ENCODE measurements at places on chromosomes 5 and 9. TPM values are rescaled to one million over a fixed set of nuclear protein-coding genes. Genes with fewer than 3 reads are reported as not detected.

DNA sequence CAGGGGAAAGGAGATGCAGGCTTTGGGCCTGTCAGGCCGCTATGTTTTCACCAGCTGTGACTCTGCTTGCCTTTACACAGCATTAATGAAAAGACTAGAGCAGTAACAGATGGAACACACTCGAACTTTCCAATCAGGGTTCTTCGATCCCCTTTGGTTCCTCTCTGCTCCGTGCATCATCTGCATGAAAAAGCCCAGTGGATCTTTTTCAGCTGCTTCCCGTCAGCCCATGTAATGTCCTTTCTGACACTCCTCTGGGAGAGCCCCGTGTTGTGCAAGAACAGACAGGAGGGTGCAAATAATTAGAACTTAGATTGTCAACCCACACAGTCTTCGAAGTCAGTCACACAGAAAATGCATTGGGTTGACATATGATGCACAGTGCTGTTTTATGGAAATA lies 448.9 kb upstream of the ZNF462 start:
- no peak for DNase-seq

GRCh38 chr5:179256328-179257175 lies 88.7 kb downstream of the ADAMTS2 start:
- no peak for DNase-seq

DNA sequence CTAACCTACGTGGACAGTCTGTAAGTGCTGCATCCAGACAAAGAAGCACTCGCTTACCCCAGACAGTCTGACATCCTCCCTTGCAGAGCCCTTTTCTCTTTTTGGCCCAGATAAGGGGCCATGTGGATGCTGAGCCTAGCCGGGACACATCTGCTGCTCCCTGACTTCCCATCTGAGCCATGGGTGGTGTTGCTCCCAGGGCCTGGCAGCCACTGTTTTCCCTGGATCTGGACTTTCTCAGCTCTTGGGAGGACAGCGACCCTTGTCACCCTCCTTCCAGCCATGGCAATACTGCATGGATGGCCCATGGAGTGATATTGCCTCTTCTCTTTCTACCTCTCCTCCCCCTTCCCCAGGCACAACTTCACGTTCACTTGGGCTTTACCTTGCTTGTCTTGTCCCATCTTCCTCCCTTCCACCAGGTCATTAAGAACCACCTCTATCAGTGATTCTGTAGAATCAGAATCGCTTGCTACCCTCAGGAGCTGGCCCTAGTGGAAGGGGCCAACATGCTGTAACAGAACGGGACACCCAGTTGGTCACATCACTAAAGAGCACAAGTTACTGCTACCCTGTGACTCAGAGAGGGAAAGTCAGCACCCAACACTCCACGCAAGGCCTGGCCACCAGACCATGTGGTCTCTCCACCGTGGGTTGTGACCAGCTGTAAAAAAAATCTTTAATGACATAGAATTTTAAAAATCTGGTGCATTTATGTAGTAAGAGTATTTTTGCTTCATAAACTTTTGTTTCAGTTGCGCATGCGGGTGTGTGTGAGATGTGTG lies 4.4 kb downstream of the NEURL1B start:
- no peak for DNase-seq

- no peak for DNase-seq
Measured at GRCh38 chr9:126036881-126037291, 289.7 kb downstream of the PBX3 start.

DNA sequence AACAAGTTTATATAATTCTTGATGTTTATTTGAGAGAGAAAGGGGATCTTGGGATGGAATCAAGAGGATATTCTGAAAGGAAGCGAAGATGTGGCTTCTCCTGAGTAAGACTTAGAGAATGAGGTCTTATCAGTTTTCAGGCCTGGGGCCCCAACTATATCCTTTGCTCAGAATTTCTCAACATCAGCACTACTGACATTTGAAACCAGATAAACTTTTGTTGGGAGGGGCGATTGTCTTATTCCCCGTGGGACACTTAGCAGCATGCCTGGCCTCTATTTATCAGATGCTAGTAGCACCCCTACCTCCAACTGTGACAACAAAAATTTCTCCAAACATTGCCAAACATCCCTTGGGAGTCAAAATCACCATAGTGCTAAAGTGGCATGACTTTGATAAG lies 567.7 kb downstream of the MAT2B start:
- DNase-seq, result no peak

DNA sequence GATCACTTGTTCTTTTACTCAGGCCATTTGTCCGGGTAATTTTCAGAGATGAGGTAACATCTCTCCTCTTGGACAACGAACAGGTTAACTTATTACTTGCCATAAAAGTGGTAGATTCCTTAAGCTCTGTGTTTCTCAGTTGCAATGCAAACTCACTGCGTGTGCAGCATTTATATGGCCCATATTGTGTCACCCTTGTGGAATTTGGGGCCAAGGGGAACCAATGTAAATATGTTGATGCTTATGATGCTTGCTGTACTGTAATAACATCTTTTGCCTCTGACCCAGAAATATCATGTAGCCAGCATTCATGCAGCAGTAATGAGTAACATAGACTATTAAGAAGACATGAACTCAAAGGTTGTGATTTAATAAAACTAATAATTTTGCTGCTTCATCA lies 175.8 kb downstream of the ADAMTS6 start:
- DNase-seq, result no peak

DNA sequence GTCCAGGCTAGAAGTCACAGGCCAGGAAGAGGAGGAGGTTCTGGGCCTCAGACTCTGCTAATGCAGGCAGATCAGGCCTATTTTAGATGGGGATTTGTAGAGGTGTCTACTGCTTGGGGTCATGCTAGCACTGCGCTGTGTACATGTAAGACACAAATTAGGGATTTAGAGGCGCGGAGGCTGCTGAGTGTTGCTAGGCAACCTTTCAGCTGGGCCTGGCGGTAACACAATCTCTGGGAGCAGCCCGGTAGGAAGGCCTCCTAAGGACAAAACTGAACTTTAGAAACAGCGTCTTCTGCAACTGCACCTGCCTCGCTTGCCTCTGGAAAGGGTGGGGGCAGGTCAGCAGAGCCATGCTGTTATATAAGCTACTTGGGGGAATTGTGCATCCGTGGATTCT lies 147.9 kb downstream of the MACROH2A1 start:
- no peak for DNase-seq

DNA sequence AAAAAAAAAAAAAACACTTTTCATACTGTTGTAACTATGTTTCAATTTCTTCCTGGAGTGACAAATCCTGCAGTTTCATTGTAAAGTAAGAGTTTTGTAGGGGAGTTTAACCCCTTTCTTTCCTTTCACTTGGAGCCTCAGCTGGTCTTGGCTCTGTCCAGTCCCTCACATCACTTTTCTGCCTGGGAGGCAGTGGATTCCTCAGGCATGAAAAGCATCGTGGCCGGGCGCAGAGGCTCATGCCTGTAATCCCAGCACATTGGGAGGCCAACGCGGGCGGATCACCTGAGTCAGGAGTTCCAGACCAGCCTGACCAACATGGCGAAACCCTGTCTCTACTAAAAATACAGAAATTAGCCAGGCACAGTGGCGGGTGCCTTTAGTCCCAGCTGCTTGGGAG lies 45.6 kb upstream of the MYO10 start:
- DNase-seq, result no peak

- DNase-seq, result no peak
Measured at GRCh38 chr5:166992108-166992507, 1299.3 kb upstream of the WWC1 start.

- DNase-seq, result no peak
Measured at GRCh38 chr5:39080597-39081204, 6.5 kb upstream of the RICTOR start.

DNA sequence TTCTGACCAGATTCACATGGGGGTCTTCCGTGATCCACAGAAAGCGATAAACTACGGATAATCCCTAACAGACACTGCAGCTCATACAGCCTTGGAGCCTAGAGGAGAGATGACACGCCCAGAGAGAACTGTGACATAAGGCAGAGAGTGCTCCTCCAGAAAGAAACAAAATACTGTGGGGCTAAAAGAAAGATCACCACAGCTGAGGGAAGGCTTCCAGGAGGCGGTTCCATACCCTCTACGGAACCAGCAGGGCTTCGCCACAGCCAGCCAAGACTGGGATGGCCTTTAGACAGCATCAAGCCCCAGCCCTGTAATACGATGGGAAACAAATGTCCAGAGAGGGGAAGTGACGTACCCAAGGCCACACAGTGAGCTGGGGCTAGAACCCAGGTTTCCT lies 19.3 kb downstream of the GPX3 start:
- DNase-seq, result peak; percentile 75

- no peak for DNase-seq
Measured at GRCh38 chr9:102862478-102862877, 132.7 kb upstream of the CYLC2 start.

DNA sequence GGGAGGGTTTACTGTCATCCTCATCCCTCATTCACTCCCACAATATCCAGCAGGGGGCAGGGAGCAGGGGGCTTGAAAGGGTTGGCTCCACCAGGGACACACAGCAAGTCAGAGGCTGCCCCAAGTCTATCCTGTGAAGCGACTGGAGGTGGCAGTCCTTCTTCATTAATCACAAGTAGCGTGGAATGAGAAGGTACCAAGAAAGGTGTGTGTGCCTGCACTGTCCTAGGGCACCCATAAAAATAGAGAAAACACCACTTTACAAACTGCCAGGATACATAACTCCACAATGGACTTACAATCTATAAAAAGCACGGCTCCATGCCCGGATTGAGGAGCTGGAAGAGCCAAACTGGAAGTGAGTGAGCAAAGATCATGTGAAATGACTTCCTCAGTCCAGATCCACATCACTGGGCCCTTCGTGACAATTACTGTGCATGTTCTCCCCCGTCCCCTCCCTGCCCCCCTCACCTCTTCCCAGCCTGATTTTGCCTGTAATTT lies 183.9 kb downstream of the SLIT3 start:
- DNase-seq, result no peak

DNA sequence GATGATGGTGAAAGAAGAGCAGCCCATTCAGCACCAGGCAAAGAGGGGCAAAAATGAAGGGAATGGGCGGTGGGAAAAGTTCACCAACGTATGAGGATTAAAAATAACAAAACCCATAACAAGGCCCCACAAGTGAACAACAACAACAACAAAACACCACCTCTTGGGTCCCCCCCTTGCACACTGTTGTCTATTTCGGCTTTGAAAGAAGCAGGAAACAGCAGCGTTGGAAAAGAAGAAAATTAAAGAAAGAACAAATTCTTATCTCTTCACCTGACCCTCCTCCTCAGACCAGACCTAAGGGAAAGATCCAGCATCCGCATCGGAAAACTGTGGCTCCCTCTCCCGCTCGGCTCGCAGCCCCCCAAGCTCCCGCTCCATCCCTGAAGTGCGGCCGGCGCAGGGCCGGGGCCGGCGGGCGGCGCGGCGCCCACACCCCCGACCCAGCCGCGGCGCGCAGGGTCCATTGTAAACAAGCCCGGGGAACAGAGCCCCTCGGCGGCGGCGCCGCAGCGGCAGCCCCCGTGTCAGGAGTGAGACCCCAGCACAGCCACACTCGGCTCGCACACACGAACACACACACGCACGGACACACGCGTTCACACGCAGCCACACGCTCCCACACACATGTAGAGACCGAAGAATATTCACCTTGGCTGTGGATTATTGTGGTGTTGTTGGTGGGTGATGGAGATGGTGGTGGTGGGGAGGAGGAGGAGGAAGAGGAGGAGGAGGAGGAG lies 535 bp downstream of the RFX3 start:
- peak; percentile 75 for DNase-seq

DNA sequence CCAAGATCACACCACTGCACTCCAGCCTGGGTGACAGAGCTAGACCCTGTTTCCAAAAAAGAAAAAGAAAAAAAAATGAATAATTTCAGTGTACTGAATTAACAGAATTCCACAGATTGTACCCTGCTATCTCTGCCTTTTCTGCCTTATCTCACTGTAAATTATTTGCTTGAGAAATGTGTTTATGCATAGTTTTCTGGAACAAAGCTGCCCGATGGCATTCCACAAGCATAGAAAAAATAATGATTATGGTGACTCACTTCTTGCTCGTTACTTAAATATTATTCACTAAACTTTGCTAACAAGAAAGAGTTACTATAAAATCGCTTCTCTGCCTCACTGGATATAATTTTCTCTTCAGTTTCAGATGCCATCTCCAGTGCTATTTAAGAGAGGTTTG lies 88.7 kb upstream of the FAM169A start:
- no peak for DNase-seq

- DNase-seq, result no peak
Measured at GRCh38 chr5:10797261-10797660, 36.2 kb upstream of the DAP start.

- peak; percentile 96 for DNase-seq
Measured at GRCh38 chr5:177116631-177117373, 16.8 kb upstream of the NSD1 start.

DNA sequence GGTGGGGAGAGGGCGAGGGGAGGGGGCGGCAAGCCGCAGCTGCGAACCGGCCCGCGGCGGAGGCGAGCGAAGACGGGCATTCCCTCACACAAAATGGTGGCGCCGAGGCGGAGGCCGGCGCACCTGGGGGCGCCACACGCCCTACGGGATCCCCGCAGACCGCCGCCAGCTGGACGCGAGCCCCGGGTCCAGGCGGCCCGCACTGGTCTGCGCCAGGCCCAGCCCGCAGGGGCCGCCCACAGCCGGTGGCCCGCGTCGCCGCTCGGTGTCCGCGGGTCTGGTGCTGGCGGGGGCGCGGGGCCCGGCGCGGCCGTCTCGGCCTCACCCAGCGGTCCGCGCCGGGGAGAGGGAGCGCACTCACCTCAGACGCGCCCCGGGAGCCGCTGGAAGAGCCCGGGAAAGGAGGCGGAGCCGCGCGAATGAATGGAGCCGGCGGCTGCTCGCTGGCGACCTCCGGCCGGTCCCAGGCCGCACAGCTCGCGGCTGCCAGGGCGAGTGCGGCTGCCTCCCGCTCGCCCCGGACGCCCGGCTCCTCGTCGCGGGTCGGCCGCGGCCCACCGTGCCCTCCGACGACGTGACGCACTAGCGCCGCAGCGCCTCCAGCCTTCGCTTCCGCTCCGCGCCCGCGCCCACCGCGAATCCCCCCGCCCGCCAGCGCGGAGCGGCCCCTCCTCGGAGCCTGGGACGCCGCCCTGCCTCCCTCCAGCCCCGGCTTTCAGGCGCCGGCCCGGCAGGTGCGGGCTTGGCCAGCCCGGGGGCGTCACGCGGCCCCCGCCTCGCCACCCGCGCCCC lies at the start of gene FAM169A:
FAM169A (minus strand) TSS at position 584 of the 792 bp plus-strand sequence. CDS start 24,711 bp downstream, outside the sequence.
- no peak for DNase-seq

The C9orf50 gene
- not detected for total RNA-seq

The FAM240B gene
- total RNA-seq, result not detected

The PCDHGA3 gene
- 2.4 TPM for total RNA-seq

The LCN2 gene
- total RNA-seq, result 1.4 TPM

The C5orf63 gene
- 7.2 TPM for total RNA-seq

The LCP2 gene
- total RNA-seq, result 6.0 TPM

The NELFB gene
- total RNA-seq, result 41.8 TPM

The C7 gene
- 4.2 TPM for total RNA-seq

The FAM221B gene
- not detected for total RNA-seq

The MYMK gene
- not detected for total RNA-seq

The NSG2 gene
- not detected for total RNA-seq

The ZNF79 gene
- 10.7 TPM for total RNA-seq
